GM12878 (cell line): ENCODE measurements at places on chromosomes 3 and 15. TPM values are rescaled to one million over a fixed set of nuclear protein-coding genes. Genes with fewer than 3 reads are reported as not detected.

Gene GOLGA8N
- total RNA-seq, result 0.27 and 0.33 TPM in 2 replicates

Gene TM4SF1
- total RNA-seq, result 0.56 and 1.2 TPM in 2 replicates

Gene MAP6D1
- total RNA-seq, result 1.5 and 2.1 TPM in 2 replicates

Gene CADM2
- not detected in 2 replicates for total RNA-seq

Gene ZNF501
- 1.8 and 2.0 TPM in 2 replicates for total RNA-seq

Gene CCRL2
- total RNA-seq, result 1.6 and 2.1 TPM in 2 replicates

Gene SHISA5
- 86.7 and 94.3 TPM in 2 replicates for total RNA-seq

Gene NR2E3
- total RNA-seq, result not detected in 2 replicates

Gene GPR27
- not detected in 2 replicates for total RNA-seq

Gene CRABP1
- 0.37 and 0.41 TPM in 2 replicates for total RNA-seq

Gene ATP13A5
- not detected in 2 replicates for total RNA-seq

Gene CFAP92
- not detected in 2 replicates for total RNA-seq

Gene EPHA3
- 0.05 and 0.11 TPM in 2 replicates for total RNA-seq

Gene ANKUB1
- not detected in 2 replicates for total RNA-seq

Gene C15orf39
- total RNA-seq, result 128 and 139 TPM in 2 replicates

Gene TBC1D2B
- 27.0 and 28.7 TPM in 2 replicates for total RNA-seq

Gene ASB14
- total RNA-seq, result not detected in 2 replicates

Gene C15orf40
- total RNA-seq, result 20.7 and 21.3 TPM in 2 replicates

Gene ATP13A3
- total RNA-seq, result 88.4 and 108 TPM in 2 replicates

Gene SLC25A20
- total RNA-seq, result 12.9 and 14.5 TPM in 2 replicates

Gene GOLGA8S
- not detected in 2 replicates for total RNA-seq

Gene RTP4
- 2.8 and 3.4 TPM in 2 replicates for total RNA-seq

Gene IDH3A
- total RNA-seq, result 175 and 193 TPM in 2 replicates

Gene USP4
- 68.4 and 75.8 TPM in 2 replicates for total RNA-seq

Gene EPB42
- not detected in 2 replicates for total RNA-seq

Gene ARGFX
- not detected in 2 replicates for total RNA-seq

Gene RHCG
- total RNA-seq, result not detected in 2 replicates

Gene PLS1
- total RNA-seq, result 1.5 and 1.6 TPM in 2 replicates

Gene SI
- total RNA-seq, result not detected in 2 replicates

Gene SPINT1
- 26.6 and 28.6 TPM in 2 replicates for total RNA-seq

Gene TNFAIP8L3
- not detected in 2 replicates for total RNA-seq

Gene ATP8B4
- 0.23 and 0.56 TPM in 2 replicates for total RNA-seq

Gene CDHR4
- not detected in 2 replicates for total RNA-seq

Gene DAZL
- total RNA-seq, result 0.05 TPM in 1 of 2 replicates, not detected in the other

Gene THAP10
- 1.5 and 1.9 TPM in 2 replicates for total RNA-seq

Gene CRYGS
- 1.7 and 2.1 TPM in 2 replicates for total RNA-seq

Gene GABRG3
- not detected in 2 replicates for total RNA-seq

Gene GNAT1
- total RNA-seq, result not detected in 2 replicates

Gene SAXO2
- 1.5 and 2.3 TPM in 2 replicates for total RNA-seq

Gene ACTRT3
- total RNA-seq, result 0.11 and 0.31 TPM in 2 replicates

Gene C3orf18
- total RNA-seq, result 0.61 and 1.3 TPM in 2 replicates

Gene AGBL1
- not detected in 2 replicates for total RNA-seq

Gene MYD88
- total RNA-seq, result 65.6 and 67.7 TPM in 2 replicates

Gene CLDN18
- total RNA-seq, result 0.26 and 0.32 TPM in 2 replicates

Gene PLA2G4D
- total RNA-seq, result not detected in 2 replicates

Gene LRRC15
- total RNA-seq, result not detected in 2 replicates
